ENCODE measurements at places on chromosomes 2 and 18.

- no peak for DNase-seq
These were observed 345.0 kb upstream of the LRRTM4 start for GRCh38 chr2:77867146-77867545.

GRCh38 chr2:101400506-101401325, 13.4 kb upstream of the CREG2 start:
- no peak for DNase-seq

DNA sequence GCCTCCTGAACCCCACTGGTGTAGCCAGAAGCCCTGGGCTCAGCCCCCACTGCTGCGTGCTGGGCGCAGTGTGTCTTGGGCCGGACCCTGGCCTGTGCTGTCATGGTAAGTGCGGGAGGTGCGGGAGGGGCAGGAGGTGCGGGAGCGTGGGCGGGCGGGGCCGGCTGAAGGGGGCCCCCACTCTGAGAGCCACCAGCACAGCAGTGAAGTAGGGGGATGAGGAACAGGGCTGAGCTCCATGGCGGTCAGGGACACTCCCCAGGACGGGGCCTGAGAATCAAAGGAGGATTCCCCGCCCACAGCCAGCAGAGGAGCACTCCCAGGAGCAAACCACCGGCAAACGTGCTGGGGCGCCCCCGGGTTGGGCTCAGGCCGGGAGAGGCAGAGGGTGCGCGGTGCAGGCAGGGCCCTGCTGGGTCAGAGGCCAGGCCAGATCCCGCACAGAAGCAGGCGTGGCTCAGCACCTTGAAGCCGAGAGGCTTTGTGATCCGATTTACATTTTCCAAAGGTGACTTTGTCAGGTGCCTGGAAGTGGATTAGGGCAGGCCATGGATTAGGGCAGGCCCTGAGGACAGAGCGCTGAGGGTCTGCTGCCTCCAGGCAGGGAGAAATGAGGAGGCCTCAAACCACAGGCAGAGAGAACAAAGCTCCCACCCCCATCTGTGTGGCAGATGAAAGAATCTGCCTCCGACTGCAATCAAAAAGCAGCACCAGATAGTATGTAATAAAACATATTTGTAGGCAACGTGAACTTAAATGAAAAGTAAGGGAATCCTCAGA, 152.0 kb upstream of the RAB6C start:
- no peak for DNase-seq

DNA sequence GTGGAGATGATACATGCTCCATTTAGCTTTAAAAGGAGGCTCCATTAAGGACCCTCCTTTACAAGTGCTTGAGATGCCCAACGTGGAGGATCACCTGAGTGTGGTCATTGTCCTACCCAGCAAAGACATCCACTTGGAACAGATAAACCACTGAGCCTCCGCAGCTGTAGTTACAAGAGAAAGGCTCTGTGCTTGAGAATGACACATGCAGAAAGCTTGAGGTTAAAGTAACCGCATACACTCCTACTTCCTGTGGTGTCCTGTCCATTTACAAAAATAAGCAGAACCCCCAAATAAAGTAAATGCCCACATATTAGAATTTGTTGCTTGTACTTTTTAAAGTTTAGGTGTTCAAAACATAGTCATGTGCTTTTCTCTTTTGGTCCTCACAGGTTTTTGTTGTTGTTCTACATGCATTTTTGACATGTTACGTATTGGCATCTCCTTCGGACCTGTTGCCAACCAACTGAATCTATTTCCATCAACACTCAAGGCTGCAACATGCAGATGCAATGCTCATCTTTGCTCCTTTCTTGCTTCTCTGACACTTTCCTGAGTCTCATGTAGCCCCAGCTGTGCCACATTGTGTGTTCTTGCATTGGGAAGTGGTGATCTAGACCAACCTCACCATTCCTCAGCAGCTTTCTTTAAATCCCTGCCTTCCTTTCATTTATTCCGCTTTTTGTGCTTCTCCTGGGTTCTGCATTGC, 56.0 kb downstream of the SERPINB7 start:
- DNase-seq = no peak

DNA sequence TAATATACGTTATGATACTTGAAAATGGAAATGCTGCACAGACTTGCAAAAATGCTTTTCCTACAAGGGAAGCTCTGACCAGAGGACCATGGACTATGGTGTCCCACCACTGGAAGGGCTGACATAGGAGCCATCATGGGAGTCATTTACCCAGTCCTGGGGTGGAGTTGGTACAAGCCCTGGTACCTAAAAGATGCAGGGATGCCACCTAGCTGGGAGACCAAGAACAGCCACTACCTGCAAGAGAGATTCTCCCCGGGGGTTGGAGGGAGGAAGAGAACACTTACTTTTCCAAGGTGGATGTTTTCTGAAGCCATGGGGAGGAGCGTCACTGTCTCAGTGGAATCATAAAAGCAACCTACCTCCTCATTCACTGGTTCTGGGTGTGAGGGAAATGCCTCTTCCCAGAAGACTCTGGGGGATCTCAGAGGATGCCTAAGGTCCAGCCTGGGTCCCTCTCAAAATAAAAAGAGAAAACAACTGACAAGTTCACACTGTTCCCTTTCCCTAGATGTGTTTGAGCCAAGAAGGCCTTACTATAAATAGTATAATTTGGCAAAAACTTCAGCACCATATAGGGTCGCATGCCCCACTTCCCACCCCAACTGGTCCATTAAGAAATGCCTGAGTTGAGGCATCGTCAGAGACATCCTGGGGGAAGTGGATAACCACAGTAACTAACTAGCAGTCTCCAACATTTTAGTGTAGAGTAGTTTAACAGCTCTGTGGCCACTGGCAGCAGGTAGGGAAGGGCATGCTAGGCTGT, 39.9 kb downstream of the REEP1 start:
- no peak for DNase-seq

DNA sequence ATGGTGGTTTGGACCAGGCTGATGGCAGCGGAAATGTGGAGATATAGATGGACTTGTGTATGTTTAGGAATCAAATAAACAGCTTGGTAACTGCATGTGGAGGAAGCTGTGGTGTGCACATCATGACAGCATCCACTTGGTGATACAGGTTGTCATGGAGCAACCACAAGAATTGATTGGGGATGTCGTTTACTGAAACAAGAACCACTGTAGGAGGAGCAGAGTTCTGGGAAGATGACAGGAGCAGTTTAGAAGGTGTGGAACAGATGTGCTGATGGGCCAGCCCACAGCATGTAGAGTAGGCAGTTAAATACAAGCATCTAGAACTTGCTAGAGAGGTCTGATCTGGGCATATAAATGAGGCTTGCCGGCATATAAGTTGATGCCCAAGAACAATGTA, 152.4 kb upstream of the SERPINE2 start:
- no peak for DNase-seq

- DNase-seq = no peak
These were observed 7.4 kb downstream of the DCTN1 start for GRCh38 chr2:74372674-74373073.

DNA sequence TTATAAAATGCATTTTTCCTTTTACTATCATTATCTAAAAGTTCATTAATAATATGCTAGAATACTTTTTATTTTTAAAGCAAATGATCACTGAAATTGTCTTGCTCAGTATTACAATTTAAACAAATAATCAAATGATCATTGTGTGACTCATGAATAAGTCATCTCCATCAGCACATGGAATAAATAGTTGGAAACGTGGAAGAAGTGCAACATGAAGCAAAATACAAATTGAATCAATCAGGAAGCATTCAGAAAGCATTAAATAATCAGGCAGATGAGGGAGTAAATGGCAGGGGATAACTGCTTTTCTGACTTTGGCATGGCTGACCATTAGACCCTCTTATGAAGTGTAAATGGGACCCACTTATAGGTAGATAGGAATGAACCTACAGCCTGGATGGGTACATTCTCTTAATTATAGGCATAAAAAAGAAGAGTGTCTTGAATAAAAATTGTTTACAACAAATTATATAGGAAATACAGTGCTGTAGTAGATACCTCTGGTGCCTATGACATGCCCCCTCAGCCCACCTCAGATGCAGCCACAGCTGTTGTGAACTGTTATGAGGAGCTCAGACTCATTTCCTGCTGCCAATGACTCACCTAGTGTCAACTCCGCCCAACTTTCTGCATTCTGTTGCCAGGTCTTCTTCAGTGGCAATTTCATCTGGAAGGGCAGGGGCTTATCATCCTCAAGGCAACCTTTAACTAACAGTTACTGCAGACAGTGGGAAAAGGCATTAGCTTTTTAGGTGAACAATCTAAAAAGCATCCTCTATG, 936.0 kb downstream of the TRIB2 start:
- DNase-seq = no peak

GRCh38 chr2:132978840-132979239, 308.8 kb upstream of the LYPD1 start:
- no peak for DNase-seq

GRCh38 chr18:5294457-5295230, 882 bp downstream of the ZBTB14 start:
- DNase-seq = no peak

GRCh38 chr18:79919089-79919488, 32.4 kb downstream of the SLC66A2 start:
- DNase-seq = no peak

DNA sequence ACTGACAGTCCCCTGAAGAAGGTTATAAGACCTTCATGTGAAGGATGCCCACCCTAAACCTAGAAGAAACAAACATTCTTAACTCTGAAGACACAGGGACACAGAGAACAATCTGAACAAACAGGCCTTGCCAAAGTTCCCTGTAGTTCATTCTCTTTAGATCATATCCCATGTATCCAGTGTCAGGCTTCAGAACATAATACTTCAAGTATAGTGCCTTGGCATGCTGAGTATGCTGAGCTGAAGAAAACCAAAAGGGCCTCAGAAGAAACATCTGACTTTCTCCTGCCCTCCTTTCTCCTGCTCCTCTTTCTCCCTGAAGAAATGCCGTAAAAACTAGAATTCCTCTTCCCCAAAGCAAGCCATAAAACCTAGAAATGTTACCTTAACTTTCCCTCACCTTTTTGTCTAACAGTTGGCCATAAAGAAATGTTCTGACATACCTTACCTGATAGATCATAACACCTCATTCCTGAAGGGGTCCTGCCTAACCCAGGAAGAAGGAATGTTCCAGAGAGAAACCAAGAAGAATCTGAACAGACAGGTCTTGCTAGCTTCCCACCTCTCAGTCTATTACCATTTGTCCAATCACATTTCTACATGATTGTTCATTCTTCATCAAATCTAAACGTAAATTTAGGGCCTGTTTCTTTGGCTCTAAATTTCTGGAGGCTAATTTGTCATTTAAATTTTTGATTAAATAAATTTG, 160.1 kb upstream of the ZC3H15 start:
- DNase-seq = no peak

DNA sequence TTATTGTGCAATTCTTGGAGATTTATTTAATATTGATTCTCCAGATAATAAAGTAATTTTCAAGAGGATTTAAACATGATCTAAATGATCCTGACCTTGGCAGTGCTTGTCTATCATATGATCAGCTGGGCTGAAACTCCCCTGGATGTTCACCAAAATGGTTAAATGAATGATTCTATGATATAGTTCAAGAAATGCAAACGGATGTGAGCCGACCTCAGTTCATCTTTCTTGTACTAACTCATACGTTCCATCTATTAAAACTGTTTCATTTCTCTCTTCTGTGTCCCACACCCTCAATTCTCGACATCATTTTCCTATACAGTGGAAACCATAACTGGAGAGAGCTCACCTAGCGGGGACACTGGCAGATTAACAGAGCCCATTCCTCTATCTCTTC, 281.7 kb upstream of the CCDC68 start:
- DNase-seq = no peak

GRCh38 chr18:62844850-62845643, 129.7 kb downstream of the PHLPP1 start:
- DNase-seq = no peak

DNA sequence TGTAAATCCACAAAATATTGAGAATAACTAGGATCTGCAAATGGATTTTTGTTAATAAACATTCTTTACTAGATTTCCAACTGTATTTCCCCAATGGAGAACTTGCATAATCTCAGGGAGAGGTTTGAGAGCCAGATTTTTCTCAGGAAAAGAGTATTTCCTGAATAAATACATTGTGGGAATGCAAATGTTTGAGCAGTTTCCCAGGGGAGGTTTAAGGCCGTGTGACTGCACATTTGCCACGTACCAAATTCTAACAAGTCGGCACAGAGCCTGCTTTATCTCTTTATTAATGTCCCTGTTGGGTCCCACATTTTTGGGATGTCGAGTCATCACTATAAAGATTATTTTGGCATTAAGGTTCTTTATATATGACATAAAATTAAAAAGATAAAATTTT, 27.0 kb downstream of the TFPI start:
- DNase-seq = no peak

- DNase-seq = no peak
These were observed 100.1 kb downstream of the WDPCP start for GRCh38 chr2:63488118-63488713.

- DNase-seq = no peak
These were observed 118.3 kb downstream of the RPRM start for GRCh38 chr2:153360239-153360638.

- DNase-seq = no peak
These were observed 190.1 kb upstream of the SP5 start for GRCh38 chr2:170524828-170525565.

GRCh38 chr18:31661965-31662364, 22.4 kb downstream of the B4GALT6 start:
- DNase-seq = no peak

GRCh38 chr2:238846628-238847418, 1.1 kb upstream of the TWIST2 start:
- no peak for DNase-seq

- DNase-seq = no peak
These were observed 74.4 kb upstream of the CYP20A1 start for GRCh38 chr2:203164311-203164935.

- DNase-seq = no peak
These were observed 400.3 kb downstream of the MTX2 start for GRCh38 chr2:176669398-176670174.

DNA sequence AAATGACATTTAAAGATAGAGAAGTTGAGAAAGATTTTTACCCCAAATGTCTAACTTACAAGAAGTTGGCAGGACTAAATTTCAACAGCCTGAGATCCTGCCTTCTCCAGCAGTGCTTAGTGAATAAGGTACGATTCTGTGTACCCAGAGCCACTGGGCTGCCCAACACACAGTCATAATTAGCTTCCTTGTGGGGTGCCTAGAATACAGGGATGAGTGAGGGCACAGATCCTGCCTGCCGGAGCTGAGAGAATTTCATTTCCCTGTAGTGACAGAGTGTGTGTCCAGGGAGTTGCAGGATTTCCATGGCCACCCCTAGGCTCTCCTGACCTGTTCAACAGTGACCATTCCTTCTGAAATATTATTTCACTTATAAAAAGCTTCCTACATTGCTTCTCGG, 27.0 kb downstream of the GREB1 start:
- no peak for DNase-seq

- no peak for DNase-seq
These were observed 35.0 kb upstream of the EVA1A start for GRCh38 chr2:75595541-75596395.

- no peak for DNase-seq
These were observed 13.4 kb upstream of the KCNG2 start for GRCh38 chr18:79784071-79784913.
